Mammary epithelial cell (primary cell): ENCODE measurements at places on chromosomes 7 and 10.

- no peak for DNase-seq
Measured at GRCh38 chr7:33286501-33286900, 157.1 kb downstream of the BBS9 start.

- no peak for DNase-seq
Measured at GRCh38 chr10:109969760-109970346, 37.9 kb upstream of the ADD3 start.

- DNase-seq, result no peak
Measured at GRCh38 chr10:74634995-74635536, 191.3 kb upstream of the KAT6B start.

DNA sequence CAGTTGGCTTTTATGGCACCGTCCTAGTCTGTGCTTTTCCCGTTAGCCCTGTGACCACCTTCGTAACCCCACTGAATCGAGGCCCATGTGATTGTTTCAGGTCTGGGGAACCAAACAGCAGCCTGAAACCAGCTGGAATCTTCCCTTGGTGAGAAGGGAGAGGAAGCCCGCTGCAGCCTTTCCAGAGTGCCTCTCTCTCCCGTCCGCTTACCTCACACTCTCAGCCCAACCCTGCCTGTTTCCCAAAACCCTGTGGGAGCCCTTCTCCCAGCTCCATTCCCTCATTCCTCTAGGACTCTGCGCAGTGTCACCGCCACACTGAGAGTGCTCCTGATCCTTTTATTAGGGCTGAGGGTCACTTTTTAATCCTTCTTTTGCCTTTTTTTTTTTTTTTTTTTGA is 139.6 kb downstream of the WDR37 start:
- no peak for DNase-seq

GRCh38 chr10:54958844-54959243 is 157.8 kb upstream of the PCDH15 start:
- no peak for DNase-seq

DNA sequence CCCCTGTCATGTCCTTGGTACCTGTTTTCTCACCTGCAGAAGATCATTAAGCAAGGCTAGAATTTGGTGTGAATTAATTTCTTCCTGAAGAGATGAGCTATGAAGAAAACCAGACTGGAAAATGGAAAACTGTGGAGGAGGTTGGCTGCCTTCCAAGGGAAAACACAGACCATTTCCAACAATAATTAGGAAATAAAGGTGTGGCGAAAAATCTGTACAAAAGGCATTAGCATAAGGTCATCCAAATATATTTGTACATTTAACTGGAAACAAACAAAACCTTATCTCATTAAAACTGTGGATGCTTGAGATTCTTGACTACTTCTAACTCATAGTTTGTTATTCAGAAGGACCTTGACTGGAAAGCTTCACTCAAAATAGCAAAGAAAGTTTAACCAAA is 1.7 kb downstream of the STN1 start:
- peak; percentile 11 for DNase-seq

- DNase-seq, result peak; percentile 65
Measured at GRCh38 chr10:112766636-112767035, 183.4 kb upstream of the TCF7L2 start.

DNA sequence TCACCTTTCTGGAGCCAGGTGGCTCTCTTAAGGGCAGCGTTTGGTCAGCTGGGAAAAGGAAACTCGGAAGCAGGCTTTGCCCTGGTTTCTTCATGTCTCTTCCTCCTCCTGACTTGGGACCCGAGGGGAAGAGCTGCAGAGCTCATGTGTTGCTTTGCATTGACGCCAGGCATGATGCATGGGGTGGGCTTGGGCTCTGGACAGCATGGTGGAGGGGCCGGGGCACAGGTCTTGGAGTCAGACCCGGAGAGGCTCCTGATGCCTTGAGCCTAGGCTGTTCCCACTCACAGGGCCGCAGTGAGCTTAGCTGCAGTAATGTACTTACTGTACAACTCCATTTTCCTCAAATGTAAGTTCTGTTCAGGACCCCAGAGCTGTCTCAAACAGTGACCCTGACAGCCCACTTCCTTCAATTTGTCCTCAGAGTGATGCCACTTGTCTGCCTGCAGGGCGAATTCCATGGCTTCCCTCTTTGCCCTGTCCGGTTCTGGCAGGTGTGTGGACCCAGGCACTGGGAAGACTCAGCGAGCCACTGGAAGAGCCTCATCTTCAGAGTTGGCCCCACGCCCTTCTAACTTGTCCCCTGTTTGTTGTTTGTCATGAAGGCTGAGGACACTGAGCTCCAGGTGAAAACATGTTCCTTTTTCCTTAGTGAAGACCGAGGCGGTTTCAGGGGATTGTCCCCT is 50.2 kb downstream of the ZNF467 start:
- no peak for DNase-seq

DNA sequence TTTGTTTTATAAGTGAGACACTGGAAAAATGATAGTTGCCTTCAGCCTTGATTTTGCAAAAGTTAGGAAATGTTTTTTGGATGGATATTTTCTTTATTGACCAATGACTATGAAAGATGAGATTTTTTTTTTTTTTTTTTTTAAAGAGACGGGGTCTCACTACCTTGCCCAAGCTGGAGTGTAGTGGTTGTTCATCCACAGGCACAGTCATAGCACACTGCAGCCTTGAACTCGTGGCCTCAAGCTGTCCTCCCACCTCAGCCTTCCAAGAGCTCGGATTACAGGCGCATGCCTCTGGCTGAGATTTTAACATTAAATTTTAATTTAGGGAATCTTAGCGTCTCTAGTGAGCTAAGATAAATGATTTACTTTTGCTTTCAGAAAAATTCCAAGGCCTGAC is 66.2 kb downstream of the LOXL4 start:
- DNase-seq, result no peak

DNA sequence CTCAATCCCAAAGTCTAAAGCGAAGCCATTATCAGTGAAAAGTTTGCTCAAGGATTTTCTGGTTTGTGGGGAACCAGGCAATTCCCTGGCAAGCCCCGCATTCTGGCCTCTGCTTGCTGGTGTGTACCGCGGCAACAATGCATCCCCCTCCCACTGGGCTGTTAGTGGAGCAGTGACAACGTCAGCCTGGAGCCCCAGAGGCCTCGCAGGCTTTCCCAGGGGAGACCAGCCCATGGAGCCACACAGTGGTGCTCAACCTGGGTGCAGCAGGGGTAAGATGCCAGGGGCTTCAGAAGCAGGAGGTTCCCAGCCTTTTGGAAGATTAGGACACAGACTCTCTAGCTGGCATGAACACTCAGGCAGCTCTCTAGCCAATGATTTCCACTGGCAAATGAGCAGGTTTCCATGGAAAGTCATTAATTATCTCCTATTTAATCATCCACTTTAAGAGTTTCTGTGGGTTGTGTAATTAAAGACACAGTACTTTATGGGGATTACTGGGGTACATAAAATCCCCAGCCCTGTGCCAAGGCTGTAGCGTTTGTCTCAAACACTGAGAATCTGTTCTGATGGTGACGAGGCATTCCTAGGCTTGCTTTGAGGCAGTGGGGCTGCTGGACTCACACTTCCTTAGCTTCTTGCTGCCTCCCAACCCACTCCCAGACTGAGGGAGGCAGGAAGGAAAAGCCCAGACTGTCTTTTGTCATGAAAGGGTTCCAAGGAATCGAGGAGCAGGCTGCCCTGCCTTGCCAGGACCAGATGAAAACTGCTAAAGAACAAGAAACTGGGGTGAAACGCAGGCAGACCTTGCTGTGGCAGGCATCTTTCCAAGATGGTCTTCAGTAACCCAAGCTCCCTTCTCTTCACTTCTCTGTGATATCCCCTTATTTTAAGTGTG is 411.9 kb upstream of the SHH start:
- no peak for DNase-seq

DNA sequence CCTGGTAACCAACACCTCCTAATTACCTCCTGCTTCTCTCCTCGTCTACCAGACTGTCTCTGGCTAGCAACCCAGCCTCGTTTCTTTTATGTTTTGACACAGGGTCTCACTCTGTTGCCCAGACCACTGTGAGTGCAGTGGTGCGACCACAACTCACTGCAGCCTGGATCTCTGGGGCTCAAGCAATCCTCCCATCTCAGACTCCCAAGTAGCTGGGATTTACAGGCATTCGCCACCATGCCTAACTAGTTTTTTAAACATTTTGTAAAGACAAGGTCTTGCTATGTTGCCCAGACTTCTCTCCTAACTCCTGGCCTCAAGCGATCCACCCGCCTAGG is 10.2 kb downstream of the TNRC18 start:
- no peak for DNase-seq

GRCh38 chr7:100895956-100896731 is 456 bp upstream of the ACHE start:
- no peak for DNase-seq

DNA sequence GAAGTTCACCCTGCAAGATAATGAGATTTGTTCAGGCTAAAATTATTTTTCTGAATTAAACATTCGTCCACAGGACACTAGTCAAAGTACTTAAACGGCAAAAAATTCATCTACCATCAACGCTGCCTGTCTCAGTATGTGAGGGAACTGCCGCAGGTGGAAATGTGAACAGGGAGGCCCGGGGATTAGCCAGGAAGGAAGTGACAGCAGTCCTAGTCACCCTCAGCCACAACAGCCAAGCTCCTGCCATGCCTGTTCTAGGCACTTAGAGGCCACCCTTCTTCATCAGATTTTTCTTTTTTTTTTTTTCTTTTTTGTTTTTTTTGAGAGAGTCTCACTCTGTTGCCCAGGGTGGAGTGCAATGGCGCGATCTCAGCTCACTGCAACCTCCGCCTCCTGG is 9.4 kb downstream of the NUDT5 start:
- no peak for DNase-seq

GRCh38 chr10:29923416-29923965 is 135.9 kb downstream of the JCAD start:
- DNase-seq, result no peak

GRCh38 chr7:55360486-55360885 is 4.7 kb upstream of the LANCL2 start:
- no peak for DNase-seq

DNA sequence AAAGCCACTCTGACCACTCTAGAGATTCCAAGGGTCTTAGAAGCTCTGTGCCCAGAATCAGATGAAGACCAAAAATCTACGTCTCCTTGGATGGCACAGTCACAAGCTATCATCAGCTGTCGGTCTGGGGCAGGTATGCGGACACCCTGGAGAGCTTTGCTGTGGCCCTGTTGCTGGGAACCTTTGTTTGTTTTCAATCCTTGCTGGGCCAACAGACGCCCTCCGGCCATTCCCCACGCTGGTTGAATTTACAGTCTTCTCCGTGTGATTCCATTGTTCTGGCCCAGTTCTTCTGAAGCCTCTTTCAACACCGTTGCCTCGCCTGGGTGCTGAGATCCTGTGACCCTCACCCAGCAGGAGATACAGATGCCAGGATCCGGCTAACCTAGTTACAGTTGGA is 149.4 kb upstream of the PFKP start:
- no peak for DNase-seq

- DNase-seq, result no peak
Measured at GRCh38 chr7:1533255-1533546, 2.7 kb downstream of the MAFK start.

DNA sequence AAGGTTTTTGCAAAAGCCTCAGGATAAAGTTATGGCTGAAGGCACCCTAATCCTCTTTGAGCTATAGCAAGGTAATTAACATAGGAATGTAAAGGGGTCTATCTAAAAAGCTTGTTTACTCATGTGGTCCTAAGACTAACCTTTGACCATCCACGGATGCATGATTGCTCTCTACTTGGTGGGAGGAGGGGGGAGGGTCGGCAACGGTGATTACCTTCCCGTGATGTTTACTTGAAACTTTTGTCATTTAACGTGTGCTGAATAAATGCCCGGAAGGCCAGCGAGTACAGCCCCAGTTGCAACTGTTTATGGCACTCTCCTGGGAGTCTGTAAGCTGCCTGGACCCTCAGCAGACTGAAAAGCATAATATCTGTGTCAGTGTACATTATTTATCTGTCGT is 78.9 kb upstream of the GPR22 start:
- no peak for DNase-seq

DNA sequence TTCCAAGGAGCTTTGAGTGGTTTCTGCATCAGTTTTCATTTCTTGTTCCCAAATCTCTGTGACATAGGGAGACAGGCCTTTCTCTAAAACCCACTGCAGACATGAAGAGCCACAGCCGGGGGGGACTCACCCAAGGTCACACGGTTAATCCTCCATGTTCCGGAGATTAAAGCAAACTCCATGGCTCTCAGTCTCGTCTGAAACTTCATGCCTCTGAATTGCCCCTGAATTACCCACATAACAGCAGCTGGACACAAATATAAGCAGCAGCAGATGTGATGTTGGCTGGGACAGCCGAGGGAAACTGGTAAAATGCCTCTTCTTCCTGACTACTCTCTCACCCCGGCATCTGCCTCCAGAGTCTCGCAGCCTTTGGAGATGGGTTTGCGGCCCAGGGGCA is 402.2 kb downstream of the DNAJB6 start:
- DNase-seq, result no peak

DNA sequence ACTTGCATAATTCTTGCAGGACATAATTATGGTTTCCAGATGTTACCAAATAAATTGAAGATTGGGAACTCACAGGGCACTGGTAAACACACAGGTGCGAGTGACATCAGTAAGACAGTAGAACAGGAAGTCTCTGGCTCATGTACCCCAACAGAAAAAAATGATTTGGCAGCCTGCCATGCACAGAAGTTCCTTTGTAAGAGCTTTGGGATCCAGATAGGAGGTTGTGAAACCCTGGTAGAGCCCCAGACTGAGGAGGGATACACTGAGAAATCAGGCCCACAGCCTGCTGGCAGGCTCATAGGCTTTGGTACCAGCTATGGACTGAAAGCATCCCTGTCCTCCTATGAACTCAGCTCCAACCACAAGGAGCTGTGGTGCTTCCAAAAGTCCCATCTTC is 118.0 kb downstream of the COBL start:
- DNase-seq, result no peak

- DNase-seq, result no peak
Measured at GRCh38 chr7:116742641-116743040, 70.6 kb downstream of the MET start.

- no peak for DNase-seq
Measured at GRCh38 chr10:77864151-77864851, 62.3 kb downstream of the DLG5 start.

- DNase-seq, result no peak
Measured at GRCh38 chr10:14150526-14150925, 180.2 kb downstream of the FRMD4A start.

DNA sequence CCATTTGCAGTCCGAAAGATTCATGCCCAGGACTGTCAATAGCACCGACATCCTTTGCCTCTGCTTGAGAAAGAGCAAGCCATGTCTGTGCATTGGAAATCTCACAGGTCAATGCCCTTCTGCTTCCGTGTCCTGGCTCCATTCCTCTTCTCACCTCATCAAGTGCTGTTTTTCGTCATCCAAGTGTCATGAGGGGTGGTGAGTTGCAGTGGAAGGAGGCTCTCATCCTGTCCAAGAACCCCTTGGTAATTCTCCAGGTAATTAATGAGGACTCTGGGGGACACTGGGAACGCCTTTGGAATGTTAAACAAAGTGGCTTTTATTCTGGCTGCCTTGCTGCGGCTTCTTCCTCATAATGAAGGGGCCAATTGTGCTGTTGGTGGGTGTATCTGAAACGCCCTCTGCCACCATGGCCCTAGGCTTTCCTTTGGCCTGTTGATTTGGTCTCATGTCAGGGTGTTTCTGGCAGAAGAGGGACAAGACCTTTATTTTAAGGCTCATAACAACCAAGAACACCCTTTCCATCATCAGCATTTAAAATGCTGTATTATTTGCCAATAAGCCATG is 57.7 kb downstream of the PPP1R3C start:
- DNase-seq, result no peak

- peak; percentile 39 for DNase-seq
Measured at GRCh38 chr7:48419401-48419800, 248.1 kb downstream of the ABCA13 start.
